Osteocyte (in vitro differentiated cells): ENCODE measurements at places on chromosomes 6 and 20. TPM values are rescaled to one million over a fixed set of nuclear protein-coding genes. Genes with fewer than 3 reads are reported as not detected.

GRCh38 chr20:11838076-11838636 lies 79.5 kb upstream of the BTBD3 start:
- no peak for DNase-seq

GRCh38 chr6:149166336-149166735 lies 151.2 kb upstream of the TAB2 start:
- DNase-seq = no peak

DNA sequence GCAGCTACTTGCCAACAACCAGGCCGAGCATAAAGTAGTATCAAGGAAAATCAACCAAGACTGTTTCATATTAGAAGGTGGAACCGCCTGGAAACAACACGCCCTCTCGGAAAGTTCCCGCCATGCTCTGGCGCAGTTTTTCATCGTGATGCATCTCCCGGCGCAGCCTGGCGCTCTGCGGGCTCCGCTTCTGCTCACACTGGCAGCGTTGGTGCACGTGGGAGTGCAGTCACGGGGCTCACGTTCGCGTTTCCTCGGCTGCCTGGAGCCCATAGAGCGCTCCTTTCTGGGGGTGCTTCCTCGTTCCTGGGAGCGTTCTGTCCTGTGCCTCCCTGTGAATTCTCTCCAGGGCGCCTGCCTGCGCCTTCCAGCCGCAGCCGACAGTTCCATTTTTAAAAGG lies 227.3 kb downstream of the TBXT start:
- no peak for DNase-seq

Gene SALL4
- 1.8 and 2.6 TPM in 2 replicates for total RNA-seq

Gene FAM162B
- total RNA-seq = not detected in 2 replicates
